NCI-H748 treated with DMSO at 0.1 percent for 48 hours (cell line): ENCODE measurements at places on chromosomes 5 and 9.

DNA sequence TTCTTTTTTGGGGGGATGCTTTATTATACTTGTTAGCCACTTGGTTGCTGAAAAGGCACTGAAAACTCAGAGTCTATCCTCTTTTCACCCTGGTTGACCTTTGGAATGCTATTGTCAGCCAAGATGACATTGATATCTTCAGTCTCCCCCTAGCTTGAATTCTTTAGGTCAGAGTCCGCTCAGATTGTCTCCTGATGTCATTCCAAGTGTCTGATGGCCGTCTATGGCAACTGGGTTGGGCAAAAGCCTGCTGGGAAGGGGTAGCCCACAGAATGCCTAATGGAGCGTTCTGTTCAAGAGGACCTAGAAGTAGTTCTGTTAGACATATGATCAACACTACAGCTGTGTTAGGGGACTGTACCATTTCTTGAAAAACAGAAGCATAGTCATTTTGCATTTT lies 9.7 kb upstream of the MEF2C start:
- DNase-seq: no peak

DNA sequence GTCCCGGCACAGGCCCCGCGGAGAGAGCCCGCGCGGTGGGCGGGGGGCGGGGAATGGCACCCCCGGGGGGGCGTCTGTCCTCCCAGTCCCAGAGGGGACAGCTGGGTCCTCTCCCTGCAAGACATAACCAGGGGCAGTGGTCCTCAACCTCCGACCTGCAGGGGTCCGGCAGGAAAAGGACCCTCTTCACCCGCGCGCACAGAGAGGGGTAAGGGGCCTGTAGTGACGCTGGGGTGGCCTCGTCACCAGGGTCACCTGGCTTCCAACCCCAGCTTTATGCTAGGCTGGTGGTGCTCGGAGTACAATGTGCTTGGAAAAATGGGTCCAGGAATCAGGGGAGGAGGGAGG lies 34.2 kb downstream of the LHX2 start:
- DNase-seq: no peak

GRCh38 chr5:173716058-173716682 lies 99.7 kb upstream of the BOD1 start:
- DNase-seq: no peak

GRCh38 chr5:81208904-81209303 lies 24.2 kb upstream of the CKMT2 start:
- DNase-seq: no peak

- DNase-seq: no peak
These were observed 1.2 kb downstream of the DDX41 start for GRCh38 chr5:177515580-177515979.

- no peak for DNase-seq
These were observed 58.0 kb downstream of the LOX start for GRCh38 chr5:122019919-122020590.

- no peak for DNase-seq
These were observed 167.1 kb downstream of the NIPBL start for GRCh38 chr5:37043693-37044092.

DNA sequence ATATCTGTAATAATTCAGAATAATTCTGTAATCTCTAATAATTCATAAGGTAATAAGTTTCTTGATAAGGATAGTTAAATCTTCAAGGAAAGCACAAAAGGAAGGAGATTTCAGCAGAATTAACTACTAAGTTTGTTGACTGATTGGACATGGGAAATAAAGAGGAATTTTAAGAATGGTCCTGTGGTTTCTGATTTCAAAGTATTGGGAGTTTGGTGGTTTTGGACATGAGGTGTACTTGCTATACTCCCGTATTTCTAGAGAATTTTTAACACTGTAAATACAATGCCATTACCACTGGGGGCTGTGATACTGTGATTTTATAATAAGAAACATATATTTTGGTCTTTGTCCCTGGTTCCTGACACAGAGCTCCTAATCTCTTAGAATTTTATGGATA lies 123.9 kb downstream of the UNC13B start:
- DNase-seq: no peak

- DNase-seq: no peak
These were observed 981.7 kb downstream of the NR2F1-AS1 start for GRCh38 chr5:92599217-92599810.

DNA sequence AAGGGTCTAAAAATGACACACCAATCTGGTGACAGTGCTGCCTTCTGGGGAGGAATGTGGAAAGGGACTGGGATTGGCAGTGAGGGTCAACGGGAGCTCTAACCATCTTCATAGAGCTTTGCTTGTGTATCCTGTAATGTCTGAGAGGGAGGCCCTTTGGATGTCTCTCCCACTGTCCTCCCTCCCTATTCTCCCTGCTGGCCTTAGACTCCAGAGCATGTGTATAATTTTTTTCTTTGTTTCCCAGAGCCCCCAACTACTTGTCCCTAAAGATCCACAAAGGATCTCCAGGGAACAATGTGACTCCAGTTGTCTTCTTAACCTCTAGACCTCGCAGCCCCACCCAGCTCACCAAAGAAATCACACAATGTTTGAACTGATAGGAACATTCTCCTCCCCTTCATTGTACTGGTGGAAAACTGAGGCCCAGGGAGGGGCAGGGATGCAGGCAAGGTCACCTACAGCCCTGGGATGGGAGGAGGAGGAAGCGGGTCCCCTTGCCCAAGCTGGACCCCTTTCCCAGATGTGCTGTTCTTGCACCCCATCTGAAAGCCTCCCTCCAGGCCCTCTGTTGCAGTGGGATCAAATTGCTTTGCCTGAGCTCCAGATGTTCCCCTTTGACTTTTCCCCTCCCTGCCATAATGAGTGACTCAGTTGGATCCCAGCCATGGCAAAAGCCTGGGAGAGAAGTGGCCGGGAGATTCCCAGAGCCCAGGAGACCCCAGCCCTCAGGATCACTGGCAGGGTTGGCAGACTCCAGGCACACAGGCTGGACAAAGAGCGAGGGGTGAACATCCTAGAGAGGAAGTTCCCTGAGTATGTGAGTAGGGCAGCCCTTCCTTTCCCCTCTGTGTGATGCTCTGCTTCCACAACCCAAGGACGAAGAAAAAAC lies 21.8 kb downstream of the SPARC start:
- no peak for DNase-seq

DNA sequence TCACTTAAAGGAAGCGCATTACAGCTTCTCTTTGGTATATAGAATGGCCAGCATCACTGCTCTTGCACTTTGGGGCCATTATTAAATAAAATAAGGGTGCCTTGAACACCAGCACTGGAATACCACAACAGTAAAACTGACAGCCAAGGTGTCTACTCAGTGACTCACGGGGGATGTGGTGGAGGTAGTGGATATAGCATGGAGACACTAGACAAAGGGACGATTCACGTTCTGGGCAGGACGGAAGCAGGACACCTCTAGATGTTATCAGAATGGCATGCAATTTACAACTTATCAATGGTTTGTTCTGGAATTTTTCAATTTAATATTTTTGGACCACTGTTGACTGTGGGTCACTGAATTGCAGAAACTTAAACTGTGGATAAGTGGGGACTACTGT lies 32.9 kb upstream of the PDE8B start:
- no peak for DNase-seq

DNA sequence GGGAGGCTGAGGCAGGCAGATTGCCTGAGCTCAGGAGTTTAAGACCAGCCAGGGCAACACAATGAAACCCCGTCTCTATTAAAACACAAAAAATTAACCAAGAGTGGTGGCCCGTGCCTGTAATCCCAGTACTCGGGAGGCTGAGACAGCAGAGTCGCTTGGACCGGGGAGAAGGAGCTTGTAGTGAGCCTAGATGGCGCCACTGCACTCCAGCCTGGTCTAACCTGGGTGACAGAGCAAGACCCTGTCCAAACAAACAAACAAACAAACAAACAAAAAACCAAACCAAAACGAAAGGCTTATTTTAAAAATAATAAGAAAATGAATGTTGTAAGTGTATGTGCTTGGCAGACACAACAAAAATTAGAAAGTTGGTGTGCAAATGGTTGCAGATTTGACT lies 536.3 kb upstream of the PTPRD start:
- no peak for DNase-seq

DNA sequence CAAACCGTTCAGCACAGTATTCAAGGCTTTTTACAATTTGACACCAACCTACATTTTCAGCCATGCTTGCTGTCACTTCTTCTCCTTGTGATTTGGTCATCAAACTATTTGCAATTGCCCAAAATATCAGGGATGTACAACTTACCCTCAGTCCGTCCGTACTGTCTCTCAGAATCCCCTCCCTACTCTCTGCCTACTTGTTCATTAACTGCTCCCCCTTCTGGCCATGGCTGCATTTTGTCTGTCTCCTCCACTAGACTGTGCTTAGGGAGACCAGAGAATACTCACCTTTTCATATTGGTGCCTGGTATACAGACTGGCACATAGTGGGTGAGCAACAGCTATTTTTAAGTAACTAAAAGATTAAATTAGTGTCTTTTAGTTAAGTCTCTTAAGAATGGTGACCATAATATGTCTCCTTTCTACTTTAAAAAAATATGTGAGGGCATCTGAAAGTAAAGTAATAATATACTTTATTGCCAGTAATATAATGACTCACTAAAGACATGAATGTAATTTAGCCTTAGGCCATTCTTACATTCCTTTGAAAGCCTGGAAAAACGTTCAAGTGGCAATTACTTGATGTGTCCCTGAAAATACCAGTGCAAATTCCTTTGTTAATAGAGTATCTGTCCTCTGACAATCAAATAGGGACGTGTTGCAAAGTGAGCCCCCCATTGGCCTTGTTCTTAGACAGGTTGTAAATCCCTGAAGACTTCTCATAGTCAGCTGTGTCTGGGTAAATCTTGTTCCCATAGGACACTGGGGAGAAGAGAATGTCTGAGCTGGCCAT lies 27.8 kb downstream of the PRLR start:
- DNase-seq: peak; percentile 57

DNA sequence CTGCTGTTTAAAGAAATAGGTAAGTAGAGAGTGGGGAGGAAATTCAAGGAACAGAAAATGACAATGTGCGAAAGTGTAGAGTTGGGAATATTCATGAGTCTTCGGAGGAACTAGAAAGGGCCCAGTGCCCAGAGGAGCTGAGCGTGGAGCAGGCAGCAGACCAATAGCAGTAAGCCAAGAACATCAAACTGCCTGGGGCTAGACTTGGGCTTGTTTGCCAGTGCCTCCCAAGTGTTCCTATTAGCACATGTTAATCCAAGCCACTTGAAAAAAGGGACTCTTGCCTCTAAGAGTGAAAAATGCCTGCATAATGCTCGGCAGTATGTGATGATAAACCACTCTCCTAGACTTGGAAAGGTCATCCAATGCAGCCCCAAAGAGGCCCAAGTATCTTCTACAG lies 1.2 kb upstream of the TAL2 start:
- DNase-seq: no peak

DNA sequence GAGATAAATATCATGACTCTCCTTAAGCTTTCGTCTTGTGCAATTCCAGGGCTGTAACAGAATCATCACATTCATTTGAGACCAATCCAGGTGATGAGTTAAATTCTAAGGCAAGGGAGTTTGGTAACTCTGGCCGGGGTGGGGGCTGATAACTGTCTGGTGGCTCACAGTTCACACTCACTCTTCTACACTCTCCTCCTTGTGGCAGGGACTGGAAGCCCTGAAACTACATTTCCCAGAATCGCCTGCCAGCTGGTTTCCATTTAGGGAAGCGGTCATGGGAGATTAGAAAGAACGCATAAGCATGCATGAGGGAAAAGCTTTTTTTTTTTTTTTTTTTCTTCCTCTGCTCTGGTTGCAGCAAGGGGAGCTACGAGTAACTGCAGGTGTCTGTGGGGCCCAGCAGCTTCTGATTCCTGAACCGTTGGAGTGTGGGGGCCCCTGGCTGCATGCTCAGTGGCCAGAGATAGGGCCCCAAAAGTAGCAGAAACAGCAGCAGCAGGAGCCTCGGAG lies 154.8 kb upstream of the TBC1D2 start:
- DNase-seq: no peak

DNA sequence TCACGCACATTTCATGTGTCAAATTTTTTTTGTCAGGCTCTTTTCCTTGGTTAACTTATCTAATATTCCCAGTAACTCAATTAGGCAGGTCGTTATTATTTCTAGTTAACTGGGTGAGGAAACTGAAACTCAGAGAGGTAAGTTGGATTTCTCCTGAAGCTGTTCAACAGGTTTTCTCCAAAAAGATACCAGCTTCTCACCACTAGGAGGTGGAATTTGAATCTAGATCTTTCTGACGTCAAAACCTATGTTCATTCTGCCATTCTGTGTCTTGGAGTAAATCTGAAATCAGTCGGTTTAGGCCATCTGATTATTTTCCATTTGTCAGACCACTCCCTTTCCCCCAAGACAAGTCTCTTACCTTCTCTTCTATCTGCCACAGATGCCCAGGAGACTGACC lies 572.9 kb downstream of the ACTL7B start:
- DNase-seq: no peak

DNA sequence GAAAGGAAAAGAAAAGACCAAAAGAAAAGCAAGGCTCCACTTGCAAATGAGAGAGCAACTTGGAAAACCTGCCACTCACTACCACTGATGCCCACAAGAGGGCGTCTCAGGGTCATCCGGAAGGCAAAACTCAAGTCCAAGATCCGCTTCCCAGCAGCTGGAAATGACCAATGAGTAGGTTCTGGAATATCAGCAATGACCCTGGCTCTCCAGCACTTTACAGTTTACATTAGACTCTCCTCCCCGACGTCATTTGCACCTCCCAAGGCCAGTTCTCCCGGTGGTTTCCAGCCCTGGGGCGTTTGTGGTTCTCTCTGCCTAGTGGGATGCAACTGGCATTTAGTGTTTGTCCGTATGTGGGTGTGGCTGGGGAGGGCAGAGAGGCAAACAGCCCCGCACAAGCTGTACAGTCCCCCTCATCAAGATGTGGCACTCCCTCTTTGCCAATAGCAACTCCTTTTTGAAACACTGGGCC lies 193.8 kb upstream of the ZNF618 start:
- DNase-seq: peak; percentile 42

- no peak for DNase-seq
These were observed 59.4 kb downstream of the FYB1 start for GRCh38 chr5:39159811-39160490.

DNA sequence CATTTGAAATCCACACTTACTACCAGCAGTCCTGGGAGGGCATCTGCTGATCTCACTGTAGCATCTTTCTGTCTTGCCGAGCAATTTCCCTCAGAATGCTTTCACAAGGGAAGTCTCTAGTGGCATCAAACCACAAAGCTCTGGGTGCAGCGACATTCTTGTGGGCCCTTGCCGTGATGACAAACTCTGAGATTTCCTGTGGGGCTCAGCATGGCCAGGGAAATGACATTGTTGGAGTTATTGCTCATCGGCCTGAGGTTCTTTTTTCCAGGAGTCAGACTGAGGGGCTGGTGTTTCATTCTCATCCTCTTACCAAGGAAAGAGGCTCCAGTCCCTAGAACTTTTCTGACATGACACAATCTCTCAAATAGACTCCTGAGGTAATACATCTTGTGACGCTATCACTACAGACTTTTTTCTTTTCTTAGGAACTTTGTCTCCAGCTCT lies 51.4 kb downstream of the PFDN1 start:
- DNase-seq: no peak

- DNase-seq: no peak
These were observed 481.1 kb upstream of the ZNF608 start for GRCh38 chr5:125227333-125228095.

- DNase-seq: no peak
These were observed 53.8 kb upstream of the KLF9 start for GRCh38 chr9:70468291-70468690.

- no peak for DNase-seq
These were observed 1581.7 kb downstream of the EFNA5 start for GRCh38 chr5:106089073-106089472.
